ENCODE measurements at places on chromosomes 11 and 22. TPM values are rescaled to one million over a fixed set of nuclear protein-coding genes. Genes with fewer than 3 reads are reported as not detected.

DNA sequence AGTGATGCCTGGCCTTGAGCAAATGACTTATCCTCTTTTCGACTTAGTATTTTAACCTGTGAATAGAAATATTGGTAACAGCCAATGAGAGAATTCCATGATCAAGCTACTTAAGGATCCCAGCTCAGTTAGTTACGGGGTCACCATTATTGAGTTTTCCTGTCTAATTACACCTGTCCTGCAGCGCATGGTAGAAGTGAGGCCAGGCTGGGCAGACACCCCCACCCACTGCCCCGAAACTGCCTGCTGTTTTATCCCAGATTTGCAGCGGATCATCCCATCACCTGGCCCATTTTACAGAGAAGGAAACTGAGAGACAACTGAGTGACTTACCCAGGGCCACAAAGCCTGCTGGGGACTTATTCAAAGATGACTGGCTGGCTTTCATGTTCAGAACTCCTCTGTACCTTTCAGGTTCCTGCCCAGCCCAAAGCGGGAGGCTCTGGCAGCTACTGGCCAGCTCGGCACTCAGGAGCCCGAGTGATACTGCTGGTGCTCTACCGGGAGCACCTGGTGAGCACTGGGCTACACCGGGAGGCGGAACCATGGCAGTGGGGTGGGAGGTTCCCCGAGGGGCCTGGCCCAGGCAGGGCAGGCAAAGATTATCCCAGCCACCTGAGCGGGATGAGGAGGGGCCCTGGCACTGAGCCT, 1.4 kb downstream of the MUS81 start:
- no peak for DNase-seq

DNA sequence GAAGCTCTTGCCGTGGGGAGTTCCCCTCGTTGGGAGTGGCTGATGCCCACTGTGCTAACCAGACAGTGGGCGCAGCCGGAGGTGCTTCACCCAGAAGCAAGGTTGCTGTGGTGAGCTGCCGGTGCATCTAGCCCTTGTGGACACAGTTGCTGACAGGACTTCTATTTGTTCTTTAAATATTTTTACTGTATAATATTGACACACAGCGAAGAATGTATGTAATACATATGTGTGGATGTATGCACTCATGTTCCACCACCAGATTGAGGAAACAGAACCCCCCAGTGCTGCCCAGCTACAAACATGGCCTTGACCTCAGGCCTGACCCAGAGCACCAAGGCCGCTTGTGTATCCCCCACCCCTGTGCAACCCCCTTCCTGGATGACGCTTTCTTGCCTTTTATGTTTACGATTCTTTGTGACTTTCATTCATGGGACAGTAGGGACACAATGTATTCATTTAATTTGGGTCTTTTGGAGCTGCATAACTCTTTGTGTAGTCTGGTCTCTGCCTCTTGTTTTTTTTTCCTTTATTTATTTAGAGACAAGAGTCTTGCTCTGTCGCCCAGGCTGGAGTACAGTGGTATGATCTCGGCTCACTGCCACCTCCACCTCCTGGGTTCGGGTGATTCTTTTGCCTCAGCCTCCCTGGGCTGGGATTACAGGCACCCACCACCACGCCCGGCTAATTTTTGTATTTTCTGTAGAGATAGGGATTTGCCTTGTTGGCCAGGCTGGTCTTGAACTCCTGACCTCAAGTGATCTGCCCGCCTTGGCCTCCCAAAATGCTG, 132.6 kb downstream of the TBC1D22A start:
- DNase-seq = no peak

GRCh38 chr11:19313140-19313539, 72.4 kb upstream of the E2F8 start:
- DNase-seq = no peak

- DNase-seq = no peak
These were observed 4.3 kb upstream of the RRM1 start for GRCh38 chr11:4090258-4090657.

GRCh38 chr11:79092791-79093353, 348.0 kb downstream of the TENM4 start:
- no peak for DNase-seq

- DNase-seq = no peak
These were observed 35.5 kb downstream of the ACO2 start for GRCh38 chr22:41504397-41504796.

- DNase-seq = no peak
These were observed 1.7 kb upstream of the IL2RB start for GRCh38 chr22:37151401-37151800.

- DNase-seq = no peak
These were observed 34.0 kb upstream of the TRPC6 start for GRCh38 chr11:101617735-101618332.

DNA sequence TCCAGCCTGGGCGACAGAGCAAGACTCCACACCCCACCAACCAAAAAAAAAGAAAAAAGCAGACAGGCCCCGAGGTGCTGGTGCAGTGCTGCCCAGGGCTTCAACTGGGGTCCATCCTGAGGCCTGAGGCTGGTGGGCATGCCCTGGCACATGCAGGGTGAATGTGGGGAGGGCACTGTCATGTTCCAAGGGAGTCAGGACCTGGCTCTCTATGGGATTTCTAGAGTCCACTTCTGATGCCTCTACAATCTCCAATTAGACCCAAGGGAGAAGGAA, 10.1 kb downstream of the CENPM start:
- DNase-seq = no peak

Gene RIMBP3C
- total RNA-seq = 0.44 TPM

Gene INS
- total RNA-seq = not detected

Gene C1QTNF5
- 153 TPM for total RNA-seq

Gene NLRP14
- total RNA-seq = not detected

Gene PGGHG
- 19.7 TPM for total RNA-seq

Gene SAA1
- total RNA-seq = not detected

Gene GAL
- total RNA-seq = 2.8 TPM

Gene OR51B4
- total RNA-seq = not detected

Gene ANKK1
- 0.12 TPM for total RNA-seq

Gene TMEM80
- total RNA-seq = 25.1 TPM
